Testis (tissue), 5 donors: ENCODE measurements at places on chromosomes 1 and 21. TPM values are rescaled to one million over a fixed set of nuclear protein-coding genes. Genes with fewer than 3 reads are reported as not detected.

GRCh38 chr21:44931501-44932407, 8.1 kb upstream of the SLX9 start:
- DNase-seq: no peak

DNA sequence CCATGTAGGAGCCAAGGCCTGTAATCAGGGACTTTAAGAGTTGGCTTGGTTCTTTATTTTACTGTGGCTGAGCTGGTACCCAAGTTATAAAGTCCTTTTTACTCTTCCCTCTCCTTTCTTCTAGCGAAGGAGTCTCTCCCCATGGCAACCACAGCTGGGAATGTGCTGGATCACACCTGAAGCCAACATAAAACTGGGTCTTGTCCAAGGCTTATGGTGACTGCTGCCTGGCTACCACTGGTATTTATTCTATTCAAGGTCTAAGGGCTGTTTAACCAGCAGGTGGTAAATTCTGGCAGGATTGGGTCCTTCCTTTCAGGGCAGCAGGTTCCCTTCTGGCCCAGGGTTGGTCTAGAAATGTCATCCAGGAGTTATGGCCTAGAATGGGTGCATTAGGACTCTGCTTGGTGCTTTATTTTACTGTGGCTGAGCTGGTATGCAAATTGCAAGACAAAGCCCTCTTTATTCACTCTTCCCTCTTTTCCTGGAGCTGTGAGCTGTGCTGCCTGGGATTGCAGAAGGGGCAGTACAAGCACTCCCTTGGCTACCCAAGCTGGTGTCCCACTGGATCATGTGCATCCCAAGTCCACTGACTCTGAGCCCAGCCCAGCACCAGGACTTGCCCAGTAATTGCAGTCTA, 26.6 kb downstream of the SLC22A15 start:
- DNase-seq: no peak

- DNase-seq: no peak
Observed at GRCh38 chr1:22224091-22224490, 81.2 kb upstream of the WNT4 start.

- DNase-seq: no peak
Observed at GRCh38 chr1:95475686-95476457, 241.9 kb downstream of the RWDD3 start.

DNA sequence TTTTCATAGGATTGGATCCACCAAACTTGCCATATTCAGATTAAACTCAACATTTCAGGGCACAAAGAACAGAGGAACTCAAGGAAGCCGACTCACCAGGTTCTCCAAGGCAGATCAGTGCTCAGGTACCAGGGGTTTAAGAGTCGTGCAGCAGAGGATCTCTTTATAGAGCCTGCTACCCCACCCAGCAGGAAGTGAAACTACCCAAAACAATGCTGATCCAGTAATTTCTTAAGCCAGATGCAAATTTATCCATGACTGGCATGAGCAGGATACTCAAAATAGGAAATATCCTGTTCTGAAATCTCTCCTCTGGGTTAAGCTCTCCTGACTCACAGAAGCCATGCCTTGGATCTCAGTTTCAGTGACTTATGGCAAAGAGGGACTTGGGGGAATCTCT, at the start of gene SPRR2A:
TSS of gene SPRR2A (minus strand) at position 138 of the 400 bp plus-strand sequence. CDS start 777 bp downstream, outside the sequence.
- DNase-seq: no peak

- DNase-seq: no peak
Observed at GRCh38 chr1:43473463-43473862, 19.7 kb upstream of the HYI start.

The WNT3A gene
- 0.13 TPM for polyA plus RNA-seq

The PLOD1 gene
- 41.3 TPM for polyA plus RNA-seq

The TMEM51 gene
- polyA plus RNA-seq: 5.3 TPM

The CFAP141 gene
- 38.3 TPM for polyA plus RNA-seq

The CDC7 gene
- polyA plus RNA-seq: 24.2 TPM

The ADCY10 gene
- 49.7 TPM for polyA plus RNA-seq

DNA sequence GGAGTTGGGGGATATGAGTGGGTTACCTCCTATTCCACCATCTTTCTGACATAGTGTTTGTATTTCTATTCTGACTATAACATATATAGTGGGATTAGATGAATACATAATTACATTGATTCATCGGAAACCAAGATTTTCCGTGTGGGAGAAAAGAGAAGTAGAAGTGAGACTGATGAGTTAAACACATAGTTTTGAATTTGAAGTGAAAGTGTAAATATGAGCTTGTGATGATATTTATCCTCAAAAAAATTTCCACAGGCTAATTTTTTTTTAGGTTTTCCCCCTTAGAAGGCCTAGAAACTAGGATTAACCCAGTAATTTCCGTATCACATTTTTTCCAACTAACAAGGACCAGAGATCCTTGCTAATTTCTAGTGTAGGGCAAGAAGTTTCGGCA, 6.9 kb downstream of the CD1B start:
- DNase-seq: no peak

GRCh38 chr1:21663248-21663950, 5.8 kb downstream of the RAP1GAP start:
- no peak for DNase-seq

DNA sequence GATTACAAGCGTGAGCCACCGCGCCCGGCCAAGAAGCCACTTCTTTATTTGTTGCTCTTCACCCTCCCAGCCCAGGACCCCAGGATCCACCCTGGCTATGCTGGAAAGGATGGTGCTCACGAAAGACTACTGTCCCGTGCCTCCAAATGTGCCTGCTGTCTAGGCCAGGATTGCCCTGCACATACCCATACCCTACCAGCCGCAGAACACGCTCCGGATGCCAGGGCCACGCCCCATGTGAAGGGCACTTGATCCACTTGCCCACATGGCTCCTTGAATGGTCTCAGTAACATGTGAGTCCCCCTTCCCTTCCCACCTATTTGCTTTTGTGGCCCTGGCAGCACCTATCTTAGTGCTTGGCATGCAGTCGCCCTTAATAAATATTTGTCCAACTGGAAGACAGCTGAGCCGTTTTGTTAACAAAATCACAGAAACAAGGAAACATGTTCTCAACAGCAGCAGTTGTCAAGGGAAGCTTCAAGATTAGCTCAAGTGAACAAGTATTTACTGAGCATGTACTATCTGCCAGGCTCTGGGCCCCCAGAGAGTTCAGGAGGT, 13.8 kb upstream of the UBXN10 start:
- DNase-seq: no peak

DNA sequence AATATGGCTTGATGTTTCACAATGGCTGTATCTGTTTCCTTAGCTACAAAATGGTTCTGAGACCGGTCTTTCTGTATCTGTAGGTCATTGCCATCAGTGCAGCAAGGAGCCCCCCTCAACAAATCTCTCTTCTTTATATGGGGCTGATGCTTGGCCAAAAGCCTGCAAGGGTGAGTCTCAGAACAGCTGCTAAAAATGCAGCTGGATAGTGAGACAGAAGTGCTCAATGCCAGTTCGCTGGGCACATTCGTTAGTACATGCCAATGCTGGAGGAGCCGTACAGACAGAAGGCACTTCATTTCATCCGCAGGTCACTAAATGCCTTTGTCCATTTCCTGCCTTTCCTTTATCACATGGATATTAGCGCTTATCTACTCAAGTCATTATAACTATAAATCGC, 67.3 kb downstream of the RUNX1 start:
- DNase-seq: no peak

The HSD3B2 gene
- polyA plus RNA-seq: 3.1 TPM

The PATJ gene
- polyA plus RNA-seq: 12.9 TPM

DNA sequence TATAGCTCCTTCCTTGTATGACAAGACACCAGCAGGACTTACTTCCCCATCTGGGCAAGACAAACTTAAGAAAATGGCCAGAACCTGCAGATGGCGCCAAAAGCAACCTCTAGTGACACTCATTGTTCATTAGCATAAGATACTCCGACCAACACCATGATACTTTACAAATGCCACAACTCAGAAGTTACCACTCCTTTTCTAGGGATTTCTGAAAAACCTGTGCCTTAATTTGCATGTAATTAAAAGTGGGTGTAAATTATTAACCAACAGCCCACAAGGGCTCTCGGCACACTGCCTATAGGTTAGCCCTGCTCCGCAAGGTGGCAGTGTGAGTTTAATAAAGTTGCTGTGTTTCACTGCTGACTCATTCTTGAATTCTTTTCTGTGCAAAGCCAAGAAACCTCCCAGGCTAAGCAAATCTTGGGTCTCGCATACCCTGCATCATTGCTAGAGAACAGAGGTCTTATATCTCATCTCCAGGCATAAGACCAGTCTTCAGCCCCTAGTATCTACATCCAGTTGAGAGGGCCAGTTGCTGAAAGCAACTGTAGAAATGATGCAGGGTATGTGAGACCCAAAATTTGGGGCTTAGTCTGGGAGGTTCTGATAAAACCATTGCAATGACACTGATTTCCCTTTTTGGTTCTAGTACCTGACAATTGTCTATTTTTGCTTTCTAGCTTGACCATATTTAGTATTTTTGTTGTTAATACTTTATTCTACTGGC, 86.4 kb downstream of the FAF1 start:
- DNase-seq: peak; percentile 59

DNA sequence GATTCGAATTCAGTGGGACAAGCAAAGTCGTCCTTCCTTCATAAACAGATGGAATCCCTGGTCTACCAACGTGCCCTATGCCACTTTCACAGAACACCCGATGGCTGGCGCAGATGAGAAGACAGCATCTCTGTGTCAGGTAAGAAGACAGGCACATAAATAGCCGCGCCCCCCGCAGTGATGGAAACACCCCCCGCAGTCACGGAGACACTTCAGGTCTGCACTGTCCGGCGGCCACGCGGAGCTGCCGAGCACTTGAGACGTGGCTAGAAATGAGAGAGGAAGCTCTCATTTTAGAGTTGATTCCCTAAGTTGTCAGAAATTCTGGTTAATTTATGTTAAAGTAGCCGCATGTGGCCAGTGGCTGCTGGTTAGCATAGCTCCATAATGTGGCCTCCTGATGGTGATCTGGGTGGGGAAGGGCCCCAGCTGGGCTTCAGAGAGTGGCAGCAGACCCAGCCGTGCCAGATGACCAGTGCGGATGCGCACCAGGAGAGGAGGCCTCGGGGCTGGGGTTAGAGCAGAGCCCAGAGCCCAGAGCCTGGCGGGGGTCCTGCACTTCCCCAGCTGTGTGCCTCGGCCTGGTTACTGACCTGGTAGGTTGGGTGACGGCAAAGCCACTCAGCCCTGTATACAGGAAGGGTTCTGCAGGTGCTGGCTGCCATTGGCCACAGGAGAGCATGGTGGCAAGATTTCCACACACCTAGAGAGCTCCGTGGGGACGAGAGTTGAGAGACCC, 2.9 kb downstream of the TPRG1L start:
- no peak for DNase-seq

GRCh38 chr1:943545-944340, 15.3 kb downstream of the NOC2L start:
- no peak for DNase-seq

DNA sequence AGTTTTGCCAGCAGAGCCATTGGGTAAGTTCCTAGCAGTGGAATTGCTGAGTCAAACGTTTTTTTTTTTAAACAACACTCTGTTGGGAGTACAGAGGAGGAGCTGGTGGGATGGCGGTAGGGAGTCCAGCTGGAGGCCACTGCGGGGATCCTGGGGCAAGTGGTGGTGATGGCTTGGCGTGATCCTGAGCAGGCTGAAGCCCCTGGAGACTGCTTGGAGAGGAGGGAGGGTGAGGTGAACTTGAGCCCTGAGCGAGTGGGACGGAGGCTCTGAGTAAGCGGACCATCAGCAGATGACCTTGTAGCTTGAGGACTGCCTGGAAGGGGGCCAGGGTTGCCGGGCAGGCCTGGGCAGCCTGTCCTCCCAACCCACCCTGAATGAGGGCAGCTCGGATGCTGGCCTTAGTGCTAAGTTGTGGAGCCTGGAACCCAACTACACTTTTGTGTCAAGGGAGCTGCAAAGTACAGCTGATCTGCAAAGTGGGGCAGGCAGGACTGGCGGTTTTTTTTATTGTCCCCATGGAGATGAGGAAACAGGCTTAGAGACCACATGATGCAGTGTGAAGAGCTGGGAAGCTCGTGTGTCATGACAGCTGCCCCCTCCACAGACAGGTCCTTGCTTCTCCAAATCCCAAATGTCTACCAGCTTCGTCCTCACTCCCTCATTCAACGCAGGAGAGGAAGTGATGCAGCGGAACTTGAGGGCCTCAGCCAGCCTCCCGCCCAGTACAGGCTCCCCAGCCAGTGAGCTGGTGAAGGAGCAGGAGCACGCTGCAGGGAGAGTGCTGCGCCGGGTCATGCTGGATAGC, 20.2 kb downstream of the MRPL37 start:
- peak; percentile 86 for DNase-seq

GRCh38 chr21:46619846-46620245, 15.0 kb upstream of the S100B start:
- no peak for DNase-seq

The ZFP69B gene
- 3.0 TPM for polyA plus RNA-seq

The KLHDC7A gene
- polyA plus RNA-seq: 1.3 TPM

The RCSD1 gene
- 14.1 TPM for polyA plus RNA-seq

DNA sequence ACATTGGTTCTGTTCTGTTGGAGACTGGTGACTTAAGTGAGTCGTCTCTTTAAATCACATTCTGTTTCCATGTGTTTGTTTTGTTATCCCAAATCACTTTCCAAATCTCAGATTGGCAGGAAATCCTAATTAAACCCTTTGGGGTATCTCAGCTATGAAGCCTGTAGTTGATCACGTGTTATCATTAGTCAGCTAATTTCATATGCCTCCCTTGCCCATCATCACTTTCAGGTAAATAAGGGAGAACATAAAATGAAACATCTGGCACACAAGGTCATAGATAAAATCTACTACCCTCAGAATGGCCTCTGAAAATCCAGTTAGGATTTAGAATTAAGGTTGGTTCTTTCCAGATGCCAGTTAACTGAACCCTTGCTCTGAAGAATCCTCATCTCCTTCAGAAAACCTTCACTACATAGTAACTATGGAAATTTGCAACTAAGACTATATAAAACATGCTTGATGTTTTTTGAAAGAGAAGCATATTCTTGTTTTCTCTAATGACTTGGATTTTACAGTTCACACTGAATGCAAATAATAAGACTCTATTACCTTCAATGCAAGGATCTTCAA, 401.5 kb downstream of the DSCAM start:
- DNase-seq: no peak

DNA sequence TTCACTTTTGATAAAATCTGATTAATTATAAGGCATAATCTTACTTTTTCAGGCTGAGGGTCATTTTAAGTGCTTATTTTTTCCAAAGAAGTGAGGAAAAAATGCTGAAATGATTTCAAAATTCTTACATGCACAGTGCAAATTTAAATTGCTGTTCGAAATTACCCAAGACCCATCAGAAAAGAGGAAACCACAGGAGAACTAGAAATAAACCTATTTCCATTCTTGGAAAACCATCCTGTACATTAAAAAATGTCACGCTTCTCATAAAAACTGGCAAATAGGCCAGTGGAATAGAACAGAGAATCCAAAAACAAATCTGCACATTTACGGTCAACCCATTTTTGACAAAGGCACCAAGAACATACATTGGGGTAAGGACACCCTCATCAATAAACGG, 414.9 kb downstream of the SMYD3 start:
- DNase-seq: no peak

The GNAI3 gene
- polyA plus RNA-seq: 5.7 TPM

The RAB42 gene
- 4.6 TPM for polyA plus RNA-seq

DNA sequence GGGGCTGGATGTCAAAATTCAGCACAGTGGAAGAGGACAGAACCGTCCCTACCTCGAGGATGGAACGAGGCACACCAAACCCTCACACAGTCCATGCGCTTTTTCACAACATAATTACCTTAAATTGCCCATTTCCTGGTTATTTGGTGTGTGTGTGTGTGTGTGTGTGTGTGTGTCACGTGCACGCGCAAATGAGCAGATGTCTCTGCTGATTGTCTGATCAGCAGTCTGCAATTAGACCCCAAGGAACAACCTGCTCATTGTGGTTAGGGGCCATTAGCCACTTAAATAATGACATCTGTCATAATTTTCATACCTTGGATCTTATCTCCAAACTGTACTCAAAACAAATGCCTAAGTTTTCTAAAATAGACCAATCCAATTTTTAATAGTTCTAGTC, 23.2 kb downstream of the AVPR1B start:
- no peak for DNase-seq

The AMY1C gene
- 4.4 TPM for polyA plus RNA-seq
